ENCODE measurements at places on chromosomes 3 and 15.
A peak's percentile ranks its signal among the peaks of the same experiment; 100 is the strongest.

DNA sequence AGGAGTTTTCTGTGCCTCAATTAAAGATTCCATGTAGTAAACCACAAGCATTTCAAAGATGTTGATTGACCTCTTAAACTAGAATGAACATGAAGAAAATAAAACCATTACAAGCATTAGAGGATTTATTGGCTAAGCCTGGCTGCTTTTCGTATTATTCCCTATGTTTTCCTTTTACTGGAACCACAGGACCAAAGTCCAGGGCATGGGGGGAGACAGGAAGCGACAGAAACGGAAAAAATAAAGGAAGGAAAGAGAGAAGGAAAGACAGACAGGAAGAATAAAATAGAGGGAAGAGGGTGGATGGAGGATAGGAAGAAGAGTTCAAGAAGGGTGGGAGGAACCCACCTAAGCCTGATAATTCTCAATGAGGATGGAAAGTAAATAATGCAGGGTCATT, 169.9 kb downstream of the SHQ1 start:
- no peak for DNase-seq

DNA sequence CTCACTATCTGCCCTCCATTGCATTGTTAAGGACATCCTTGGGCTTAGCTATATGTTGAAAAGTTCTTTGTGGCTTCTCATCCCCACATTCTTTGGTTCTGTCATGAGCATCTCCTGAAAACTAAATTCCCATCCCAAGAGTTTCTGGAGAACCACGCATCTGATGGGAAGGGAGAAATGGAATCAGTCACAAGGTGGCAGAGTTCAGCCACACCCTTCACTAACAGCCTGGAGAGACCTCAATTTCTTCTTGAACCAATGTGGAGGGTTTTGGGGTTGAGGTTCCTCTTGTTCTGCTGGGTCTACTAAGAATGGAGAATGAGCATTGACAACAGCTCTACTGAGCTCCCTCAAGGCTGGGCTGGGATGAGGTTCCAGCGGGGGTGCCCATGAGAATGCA, 15.6 kb upstream of the MAGEL2 start:
- no peak for DNase-seq

DNA sequence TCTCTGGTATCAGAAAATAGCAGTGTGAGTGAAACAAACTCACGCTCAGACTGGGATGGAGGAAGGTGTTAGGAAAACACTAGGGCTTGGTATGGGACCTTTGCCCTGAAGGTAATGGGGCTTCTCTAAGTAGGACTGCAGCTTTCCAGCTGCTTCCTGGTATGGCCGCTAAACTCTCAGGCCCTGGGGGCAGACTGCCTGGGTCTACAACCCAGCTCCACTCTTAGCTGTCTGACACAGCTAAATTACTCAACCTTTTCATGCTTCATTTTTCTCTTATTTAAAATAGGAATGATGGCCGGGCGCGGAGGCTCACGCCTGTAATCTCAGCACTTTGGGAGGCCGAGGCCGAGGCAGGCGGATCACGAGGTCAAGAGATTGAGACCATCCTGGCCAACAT, 5.2 kb upstream of the YEATS2 start:
- DNase-seq: no peak

- DNase-seq: no peak
These were observed 2.1 kb downstream of the VIPR1 start for GRCh38 chr3:42504334-42505127.

- peak; percentile 76 for DNase-seq
These were observed 48.7 kb downstream of the COL8A1 start for GRCh38 chr3:99686955-99687612.

GRCh38 chr15:78909791-78910228, 35.0 kb downstream of the CTSH start:
- peak; percentile 56 for DNase-seq

DNA sequence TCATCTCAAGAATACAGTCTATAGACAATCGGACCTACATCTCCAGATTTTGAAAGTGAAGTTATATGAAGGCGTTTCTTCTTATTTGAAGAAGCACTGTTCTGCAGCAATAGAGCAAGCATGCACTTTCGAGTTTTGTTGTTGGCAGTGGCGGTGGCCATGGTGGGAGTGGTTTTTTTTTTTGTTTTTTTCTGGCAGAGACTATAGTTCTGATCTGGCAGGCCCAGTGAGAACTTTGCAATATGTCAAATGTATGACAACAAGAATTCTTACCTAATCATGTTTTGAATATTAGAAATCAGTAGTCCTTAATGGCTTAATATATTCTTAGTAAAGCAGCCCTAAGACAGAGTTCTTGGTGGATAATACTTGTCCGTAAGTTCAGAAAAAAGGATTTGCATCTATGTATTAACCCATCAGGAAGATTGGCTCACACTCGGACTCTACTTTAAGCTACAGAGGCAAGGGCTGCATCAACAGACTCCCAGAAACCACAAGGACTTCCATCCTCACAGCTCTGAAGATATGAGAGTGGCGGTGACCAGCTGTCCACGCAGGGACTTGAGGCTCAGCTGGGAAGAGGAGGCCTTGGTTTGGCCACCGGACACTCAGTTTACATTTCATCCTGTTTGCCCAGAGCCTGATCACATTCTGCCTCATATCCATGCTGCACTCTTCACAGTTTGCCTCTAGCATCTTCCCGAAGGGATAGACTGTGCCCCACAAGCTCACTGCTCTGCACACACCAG, 124.1 kb upstream of the THBS1 start:
- DNase-seq: no peak

GRCh38 chr3:99504258-99504657, 134.1 kb upstream of the COL8A1 start:
- peak; percentile 47 for DNase-seq
